ENCODE measurements at places on chromosomes 5 and 9.

DNA sequence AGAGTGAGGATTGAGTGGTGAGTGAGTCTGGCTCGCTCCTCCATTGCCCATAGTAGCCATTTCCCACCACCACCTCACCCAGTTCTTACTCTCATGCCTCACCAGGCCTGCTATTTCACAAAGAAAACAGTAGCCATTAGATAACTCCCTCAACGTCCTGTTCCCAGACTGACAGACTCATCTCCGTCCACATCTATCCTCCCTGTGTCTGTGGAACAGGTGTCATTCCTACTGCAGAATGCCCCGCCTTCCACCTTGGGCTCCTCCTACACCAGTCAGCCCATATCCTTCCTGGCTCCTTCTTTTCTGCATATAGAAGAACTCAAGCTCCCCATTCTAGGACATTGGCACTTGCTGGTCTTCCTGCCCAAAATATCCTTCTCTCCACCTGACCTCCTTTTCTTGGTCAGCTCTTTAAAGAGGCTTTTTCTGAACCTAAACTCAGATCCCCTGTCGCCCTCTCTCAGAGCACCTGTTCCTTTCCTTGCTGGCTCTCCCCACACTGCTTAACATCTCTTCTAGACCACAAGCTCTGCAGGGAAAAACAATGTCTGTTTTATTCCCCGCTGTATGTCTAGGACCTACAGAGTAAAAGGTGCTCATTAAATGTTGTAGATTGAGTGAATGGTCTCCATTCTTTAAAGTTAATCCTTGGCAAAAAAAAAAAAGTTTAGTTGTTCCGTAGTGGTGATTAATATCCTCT is 3.2 kb downstream of the TNFAIP8 start:
- no peak for DNase-seq

DNA sequence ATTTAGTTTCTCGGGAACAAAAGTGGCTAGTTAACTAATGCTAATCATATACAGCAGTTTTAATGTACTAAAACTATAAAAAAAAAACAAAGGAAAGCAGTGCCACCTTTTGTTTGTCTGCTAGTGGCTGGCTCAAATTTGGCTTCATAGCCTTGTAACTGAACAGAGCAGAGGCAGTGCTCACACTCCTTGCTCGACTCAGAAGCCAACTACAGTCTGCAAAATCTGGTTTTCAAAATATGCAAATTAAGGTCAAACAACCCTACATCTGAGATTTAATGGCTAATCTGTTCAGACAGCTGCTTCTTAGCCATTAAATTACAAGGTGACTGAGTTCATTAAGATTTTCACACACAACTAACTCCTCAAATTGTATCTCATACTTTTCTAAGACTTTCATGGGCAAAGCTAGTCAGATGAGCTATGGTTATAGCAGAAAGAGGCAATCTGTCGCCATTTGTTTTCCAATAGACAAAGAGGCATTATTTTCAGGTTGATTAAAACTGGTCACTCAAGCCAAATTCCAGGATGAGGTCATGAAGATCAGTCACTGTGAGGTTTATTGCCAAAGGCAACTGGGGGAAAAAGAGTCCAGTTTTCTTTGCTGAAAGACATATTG is 56.8 kb upstream of the EPB41L4A start:
- DNase-seq, result no peak

GRCh38 chr9:589723-590122 is 251.8 kb upstream of the DMRT1 start:
- peak; percentile 41 for DNase-seq

DNA sequence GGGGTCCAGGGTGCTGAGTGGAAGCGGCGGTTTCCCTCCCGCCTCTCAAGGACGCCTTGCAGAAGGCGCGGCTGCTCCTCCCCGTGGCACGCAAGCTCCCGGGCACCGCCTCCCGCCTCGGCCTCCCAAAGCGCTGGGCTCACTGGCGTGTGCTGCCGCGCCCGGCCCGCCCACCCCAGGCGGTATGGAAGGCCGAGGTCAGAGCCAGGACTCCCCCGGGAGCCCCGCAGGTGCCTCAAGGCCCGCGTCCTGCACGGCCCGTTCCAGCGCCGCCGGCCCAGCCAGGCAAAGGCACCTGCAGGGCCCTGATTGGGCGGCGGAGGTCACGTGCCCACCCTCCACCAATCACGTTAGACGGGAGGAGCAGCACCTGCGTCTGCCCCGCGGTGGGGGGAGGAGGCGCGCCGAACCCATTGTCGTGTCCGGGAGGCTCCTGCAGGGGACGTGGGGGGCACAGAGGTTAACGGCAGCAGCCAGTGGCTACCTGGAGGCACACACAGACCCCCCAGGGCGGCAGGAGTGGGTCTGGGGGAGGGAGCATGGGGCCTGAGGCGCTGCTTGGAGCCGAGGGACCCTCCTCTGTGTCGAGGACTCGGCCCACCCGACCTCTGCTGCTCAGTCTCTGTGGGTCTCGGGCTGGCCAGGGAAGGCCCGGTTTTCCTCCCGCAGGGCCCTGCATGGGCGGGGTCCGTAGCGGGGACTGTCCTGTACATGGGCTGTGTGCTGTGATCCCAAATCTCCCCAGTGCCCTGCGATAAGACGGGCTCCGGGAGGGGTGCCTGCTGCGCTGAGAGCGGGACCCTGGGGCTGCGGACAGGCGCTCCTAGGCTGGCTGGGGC is 2.0 kb upstream of the LCN12 start:
- peak; percentile 94 for DNase-seq

DNA sequence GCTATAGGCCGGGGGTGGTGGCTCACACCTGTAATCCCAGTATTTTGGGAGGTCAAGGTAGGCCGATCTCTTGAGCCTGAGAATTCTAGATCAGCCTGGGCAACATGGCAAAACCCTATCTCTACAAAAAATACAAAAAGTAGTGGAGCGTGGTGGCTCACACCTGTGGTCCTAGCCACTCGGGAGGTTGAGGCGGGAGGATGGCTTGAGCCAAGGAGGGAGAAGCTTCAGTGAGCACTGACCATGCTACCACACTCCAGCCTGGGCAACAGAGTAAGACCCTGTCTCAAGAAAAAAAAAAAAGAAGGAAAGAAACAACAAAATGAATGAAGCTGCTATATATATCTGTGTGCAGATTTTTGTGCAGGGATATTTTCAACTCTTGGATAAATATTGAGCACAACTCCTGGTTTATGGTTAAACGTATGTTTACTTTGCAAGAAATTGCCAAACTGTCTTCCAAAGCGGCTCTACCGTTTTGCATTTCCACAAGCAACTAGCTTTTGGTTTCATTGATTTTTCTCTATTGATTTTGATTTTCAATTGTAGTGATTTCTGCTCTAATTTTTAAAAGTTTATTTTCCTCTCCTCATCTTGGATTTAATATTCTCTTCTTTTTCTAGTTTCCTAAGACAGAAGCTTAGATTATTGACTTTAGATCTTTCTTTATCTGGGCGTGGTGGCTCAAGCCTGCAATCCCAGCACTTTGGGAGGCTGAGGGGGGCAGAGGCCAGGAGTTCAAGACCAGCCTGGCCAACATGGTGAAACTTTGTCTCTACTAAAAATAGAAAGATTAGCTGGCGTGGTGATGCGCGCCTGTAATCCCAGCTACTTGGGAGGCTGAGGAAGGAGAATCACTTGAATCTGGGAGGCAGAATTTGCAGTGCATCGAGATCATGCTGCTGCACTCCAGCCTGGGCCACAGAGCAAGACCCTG is 49.2 kb downstream of the SPIN1 start:
- DNase-seq, result no peak

- no peak for DNase-seq
Measured at GRCh38 chr5:31911291-31912265, 262.5 kb downstream of the GOLPH3 start.

DNA sequence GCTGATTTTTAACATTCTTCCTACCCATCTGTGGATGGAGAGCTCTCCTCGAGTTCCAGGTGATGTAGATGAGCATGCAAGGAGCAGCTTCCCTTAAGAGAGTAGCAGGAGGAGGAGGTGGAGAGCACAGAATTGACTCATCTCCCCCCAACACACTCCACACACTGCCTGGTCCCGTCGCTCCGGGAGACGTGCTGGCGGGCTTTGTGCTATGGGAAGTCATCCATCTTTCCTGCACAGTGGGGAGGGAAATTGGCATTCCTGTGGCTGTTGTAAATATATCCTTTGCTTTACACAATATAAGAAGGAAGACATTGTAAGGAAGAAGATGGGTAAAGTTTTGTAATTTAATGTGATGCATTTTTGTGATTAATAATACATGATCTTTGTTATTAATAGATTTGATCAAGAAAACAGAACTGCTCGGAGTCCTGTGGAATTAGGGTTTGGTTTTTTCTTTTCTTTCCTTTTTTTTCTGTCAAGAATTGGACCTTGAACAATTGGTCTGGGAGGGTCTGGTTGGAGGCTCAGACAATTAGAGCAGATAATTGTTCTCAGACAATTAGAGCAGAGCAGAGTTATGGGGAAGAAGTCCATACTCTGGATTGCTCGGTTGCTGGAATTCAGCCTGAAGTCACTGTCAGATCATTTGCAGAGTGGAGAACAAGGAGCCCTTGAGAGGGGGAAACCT is 297.8 kb downstream of the GADD45G start:
- no peak for DNase-seq

- no peak for DNase-seq
Measured at GRCh38 chr9:91127653-91128052, 234.1 kb downstream of the AUH start.

- DNase-seq, result no peak
Measured at GRCh38 chr5:151179489-151179840, 21.9 kb upstream of the ANXA6 start.

- no peak for DNase-seq
Measured at GRCh38 chr5:59189472-59190244, 606.8 kb downstream of the RAB3C start.

DNA sequence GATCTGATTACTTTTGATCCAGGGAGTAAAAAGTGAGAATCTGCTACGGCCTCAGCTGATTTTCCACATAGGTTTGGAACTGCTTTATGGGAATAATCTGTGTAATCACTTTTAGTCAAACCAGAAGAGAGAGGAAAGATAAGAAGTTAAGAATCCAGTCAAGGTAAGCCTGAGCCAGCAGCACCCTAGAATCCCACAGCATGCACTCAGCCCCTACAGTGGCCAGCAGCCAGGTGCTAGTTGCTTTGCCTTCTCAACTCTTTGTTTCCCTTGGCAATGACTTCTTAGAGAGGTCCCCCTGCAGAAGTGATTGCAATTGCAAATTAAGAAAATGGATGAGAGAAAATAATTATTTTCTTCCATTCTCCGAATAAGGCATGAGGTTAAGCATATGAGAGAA is 59.7 kb upstream of the TMED7 start:
- DNase-seq, result no peak
